NCI-H446 treated with DMSO at 0.1 percent for 48 hours (cell line): ENCODE measurements at places on chromosomes 7 and 10.

DNA sequence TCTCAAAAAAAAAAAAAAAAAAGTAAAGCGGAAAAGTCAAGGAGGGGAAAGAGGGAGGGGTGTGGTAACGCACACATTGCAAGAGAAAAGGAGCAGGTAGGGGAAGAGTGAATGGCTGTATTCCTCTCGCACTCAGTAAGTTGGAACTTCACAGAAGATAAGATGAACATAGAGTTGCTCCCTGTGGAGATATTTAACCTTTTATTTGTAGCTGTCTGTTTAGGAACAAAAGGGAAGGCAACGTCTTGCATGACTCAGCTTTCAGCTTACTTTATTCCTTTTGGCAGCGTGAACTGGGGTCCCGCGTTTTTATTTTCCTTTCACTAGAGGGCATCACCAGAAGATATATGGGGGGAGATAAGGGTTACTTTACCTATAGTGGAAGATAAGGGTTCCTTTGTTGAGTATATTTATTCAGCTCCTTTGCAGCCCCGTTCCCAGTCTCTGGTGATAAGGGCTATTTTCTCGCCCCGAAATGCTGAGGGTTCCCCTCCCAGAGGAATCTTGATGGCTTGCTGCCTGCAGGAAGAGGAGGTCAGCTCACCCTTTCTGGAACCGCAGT, 78.5 kb downstream of the APBB1IP start:
- DNase-seq = no peak

DNA sequence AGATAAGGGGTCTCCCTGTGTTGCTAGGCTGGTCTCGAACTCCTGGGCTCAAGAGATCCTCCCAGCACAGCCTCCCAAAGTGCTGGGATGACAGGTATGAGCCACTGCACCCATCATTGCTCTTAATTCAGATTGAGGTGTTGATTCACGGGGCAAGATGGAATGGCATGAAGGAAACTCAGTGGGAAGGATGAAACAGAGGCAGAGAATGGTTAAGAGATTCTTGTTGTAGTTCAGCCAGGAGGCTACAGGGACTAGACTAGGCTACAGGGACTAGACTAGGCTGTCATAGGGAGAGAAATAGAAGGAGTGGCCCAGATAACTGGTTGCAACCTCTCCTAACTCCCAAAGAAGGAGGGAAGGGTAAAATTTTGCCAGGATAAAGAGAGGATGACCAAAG, 48.0 kb downstream of the THNSL1 start:
- no peak for DNase-seq

DNA sequence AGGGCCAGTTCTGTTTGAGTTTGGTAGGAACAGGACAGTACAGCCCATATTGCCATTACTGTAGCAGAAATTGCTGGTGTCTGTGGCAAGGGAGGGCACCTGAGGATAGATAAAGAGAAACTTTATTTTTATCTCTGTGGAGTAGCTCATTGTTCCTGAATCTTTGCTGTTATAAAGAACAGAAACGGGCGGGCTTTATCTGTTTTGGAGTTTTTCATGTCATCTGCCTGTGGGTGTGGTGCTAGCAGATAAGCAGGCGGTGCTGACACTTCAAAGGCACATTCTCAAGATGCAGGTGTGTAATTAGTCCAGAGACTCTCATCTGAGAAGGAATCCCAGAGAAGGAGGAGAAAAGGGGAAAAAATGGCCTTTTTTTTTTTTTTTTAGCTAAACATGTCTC, 11.5 kb downstream of the ZNF273 start:
- no peak for DNase-seq

GRCh38 chr7:95322396-95322795, 1.9 kb downstream of the PON1 start:
- DNase-seq = no peak

- DNase-seq = no peak
Measured at GRCh38 chr7:8362723-8363369, 70.6 kb upstream of the NXPH1 start.

DNA sequence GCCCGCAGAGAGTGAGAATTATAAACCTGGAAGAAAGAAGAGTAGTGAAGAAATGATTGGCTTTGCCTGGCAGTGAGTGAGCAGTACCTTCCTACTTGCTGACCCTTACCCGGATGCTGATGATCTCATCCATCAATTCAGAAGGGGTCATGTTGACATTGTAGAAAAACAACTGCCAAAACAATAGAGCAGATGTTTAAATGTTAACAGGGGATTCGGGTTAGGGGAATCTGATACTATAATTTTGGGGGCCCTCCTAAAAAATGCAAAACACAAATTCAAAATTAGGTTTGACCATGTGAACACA, 78.1 kb downstream of the MYOF start:
- DNase-seq = no peak

DNA sequence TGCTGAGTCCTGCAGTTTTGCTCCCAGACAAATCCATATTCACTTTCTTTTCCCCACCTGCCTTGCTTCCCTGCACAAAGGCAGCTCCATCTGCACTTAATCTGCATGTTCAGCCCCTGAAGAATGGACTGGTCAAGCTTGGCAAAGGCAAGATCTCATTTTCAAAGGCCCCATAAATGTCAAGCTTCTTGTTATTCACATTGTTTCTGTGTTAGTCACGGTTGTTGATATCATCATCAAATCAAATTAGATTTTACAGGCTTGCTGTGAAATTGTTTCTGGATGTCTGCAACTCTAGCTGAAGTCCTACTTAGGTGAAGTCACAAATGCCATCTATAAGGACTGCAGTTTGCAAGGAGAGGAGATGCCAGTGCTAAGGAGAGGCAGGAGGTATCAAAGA, 91.0 kb downstream of the GPAM start:
- DNase-seq = no peak

DNA sequence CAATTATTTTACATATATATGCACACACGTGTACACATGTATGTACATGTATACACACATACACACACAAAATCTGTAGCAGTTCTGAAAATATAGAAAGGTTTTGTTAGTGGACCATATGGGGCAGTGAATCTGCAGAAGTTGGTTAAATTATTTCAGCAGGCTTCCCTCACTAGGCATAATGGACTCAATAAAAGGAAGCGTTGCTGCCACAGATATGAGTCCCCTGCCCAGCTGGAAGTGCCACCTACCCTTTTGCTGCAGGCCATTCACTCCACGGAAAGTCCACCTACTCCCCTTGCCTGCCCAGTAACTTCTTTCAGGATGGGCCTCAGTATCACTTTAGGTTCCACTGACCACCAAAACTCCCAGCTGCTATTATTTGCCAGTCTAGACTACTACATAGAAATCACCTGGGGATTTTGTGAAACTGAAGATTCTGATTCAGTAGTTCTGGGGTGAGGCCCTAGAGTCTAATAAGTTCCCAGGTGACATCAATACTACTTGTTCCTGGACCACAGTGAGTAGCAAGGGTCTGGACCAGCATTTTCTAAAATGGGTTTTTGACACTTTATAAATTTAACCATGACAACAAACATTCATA, 29.3 kb upstream of the CROT start:
- DNase-seq = no peak

- DNase-seq = no peak
Measured at GRCh38 chr7:131249003-131249402, 78.7 kb upstream of the MKLN1 start.

DNA sequence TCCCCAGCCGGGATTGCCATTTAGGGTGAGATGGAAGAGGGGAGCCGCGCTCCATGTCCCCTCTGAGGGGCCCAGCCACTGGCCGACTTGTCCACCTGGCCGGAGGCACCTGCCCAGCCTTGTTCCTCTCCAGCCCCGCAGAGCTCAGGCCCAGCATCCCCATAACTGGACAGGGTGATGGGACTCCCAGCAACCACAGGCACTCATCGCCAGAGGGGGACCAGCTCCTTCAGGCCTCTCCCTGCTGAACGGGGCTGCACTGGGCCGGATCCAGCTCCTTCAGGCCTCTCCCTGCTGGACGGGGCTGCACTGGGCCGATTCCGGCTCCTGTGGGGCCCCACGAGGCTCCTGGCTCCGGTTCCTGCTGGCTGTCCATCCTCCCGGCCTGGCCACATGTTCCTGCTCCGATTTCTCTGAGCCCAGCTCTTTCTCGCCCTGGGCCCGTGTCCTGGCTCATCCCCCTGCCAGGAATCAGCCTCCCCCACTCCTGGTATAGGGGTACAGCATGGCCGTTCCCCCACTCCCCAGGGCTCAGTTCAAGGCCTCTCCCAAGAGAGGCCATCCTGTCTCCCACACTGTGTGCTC, 56.1 kb upstream of the ADGRA1 start:
- DNase-seq = no peak

DNA sequence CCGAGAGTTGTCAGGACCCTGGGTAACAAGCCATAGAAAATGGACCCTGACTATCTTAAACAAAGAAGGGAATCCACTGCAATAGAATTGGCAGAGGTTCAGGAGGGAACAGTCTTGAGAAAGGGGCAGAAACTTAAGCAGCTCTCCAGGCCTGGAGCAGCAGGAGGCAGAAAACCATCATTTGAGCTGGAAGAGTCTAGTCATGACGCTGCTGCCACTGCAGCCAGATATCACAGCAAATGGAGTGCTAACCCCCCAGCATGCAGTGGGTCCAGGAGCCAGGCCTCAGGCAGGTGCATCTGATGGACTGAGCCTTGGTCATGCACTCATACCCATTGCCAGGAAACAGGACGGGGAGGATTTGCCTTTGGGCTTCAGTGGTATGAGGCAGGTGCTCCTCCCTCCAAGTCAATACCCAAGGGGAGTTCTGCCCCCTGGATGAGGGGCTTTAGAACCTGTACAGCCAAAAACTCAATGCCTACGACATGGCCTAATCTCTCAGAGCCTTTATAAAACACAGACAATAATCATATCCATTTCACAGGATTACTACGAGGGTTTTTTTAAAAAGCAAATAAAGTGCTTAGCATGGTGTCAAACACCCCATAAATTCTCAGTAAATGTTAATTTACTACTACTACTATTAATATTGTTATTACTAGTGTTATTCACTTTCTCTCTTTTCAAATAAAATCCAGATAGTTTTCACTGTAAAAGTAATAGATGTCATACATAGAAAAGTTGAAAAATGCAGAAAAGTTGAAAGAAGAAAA, 30.7 kb downstream of the DUSP5 start:
- no peak for DNase-seq

DNA sequence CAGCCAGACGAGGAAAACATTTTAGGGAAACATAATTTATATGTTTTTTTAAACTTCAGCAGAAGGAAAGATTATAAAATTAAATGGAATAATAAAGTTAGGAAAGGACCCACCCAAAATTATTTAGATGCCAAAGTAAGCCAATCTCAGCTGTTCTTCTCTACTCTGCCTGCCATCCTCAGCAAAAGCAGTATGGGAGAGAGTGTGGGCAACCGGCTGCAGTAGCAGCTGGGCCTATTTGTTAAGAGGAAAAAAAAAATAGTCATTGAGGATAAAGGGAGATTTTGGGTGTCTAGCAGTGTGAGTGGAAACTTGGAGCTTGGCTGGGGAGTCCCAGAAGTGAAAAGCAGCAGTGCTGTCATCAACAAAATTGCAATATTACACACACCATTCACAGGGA, 15.4 kb downstream of the SEMA3E start:
- DNase-seq = no peak

DNA sequence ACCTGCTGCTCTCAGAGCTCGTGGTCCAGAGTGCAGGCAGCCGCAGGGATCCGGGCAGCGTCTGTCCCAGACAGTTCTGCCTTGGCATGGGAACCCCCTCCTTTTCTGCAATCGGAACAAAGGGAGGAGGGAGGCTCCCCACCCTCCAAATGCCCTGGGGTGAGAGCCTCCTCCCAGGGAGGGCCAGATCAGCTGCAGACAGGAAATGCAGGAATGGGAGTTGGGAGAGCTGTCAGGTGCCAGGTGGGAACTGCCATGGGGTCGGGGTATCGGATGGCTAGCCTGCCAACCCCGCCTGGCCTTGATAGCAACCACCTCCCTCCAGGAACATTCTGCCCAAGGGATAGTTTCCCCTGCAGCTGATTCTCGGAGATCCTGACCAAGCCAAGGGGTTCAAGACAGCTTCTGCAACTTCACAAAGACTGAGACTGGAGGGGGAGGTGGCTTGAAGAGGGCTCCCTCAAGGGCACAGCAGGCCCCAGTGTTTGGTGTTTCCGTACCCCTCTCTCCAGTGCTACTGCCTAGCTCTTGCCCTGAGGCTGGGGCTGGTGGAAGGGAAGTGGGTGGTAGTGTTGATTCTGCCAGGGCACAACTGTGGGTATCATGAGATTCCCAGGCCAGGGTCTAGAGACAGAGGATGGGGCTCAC, at the start of gene CALML5:
CALML5 (minus strand) TSS at position 78 of the 648 bp plus-strand sequence. CDS start 132 bp downstream, outside the sequence.
- no peak for DNase-seq

DNA sequence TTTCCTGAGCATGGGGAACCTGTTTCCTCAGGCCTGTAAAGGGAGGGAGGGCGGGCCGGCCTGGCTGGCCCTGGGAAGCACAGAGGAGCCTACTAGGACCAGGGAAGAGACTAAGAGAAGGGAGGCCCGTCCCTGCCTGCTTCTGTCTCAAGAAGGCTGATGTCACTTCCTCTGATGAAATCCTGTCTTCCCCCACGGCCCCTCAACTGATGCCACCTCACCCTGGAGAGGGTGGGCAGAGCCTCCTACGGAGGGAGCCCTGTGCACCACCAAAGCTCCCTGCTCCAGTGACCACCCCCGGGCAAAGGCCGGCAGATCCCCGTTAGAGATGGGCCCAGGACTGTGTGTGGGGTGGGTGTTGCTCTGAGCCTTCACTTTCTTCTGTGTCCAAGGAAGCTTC, 1.0 kb upstream of the PILRA start:
- no peak for DNase-seq

- DNase-seq = peak; percentile 48
Measured at GRCh38 chr10:59057345-59057744, 119.1 kb upstream of the PHYHIPL start.

DNA sequence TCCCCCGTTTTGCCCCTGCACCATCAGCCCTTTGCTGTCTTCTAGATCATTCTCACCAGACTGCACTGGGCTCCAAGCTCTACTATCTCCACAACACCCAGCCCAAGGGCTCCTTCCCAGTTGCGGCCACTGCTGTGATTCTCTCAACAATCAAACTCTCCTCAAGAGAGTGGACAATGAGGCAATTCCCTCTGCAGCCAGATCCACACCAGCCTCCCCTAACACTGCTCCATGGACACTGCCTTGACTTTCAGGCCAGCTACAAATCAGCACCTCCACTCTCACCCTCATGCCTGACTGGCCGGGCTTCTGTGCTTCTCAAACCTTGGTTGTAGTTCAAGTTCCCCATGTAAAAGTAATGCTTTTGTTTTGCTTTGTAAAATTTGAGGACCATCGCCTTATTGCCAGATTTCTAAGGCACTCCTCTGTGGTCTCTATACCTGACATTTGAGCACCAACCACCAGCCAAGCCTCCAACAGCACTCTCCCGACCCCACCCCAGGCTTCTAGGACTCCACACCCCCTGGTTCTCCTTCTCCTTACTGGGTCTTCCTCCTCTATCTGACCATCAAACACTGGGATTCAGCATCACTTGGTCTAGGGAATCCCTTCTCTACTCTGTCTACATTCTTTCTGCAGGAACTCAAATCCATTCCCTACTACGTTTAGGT, 45.4 kb downstream of the PPIF start:
- no peak for DNase-seq
